ENCODE measurements at places on chromosomes 5 and 9.

GRCh38 chr5:72722792-72723452 lies 93.5 kb upstream of the TNPO1 start:
- no peak for DNase-seq

- DNase-seq = no peak
These were observed 56.1 kb downstream of the HRH2 start for GRCh38 chr5:175713930-175714329.

DNA sequence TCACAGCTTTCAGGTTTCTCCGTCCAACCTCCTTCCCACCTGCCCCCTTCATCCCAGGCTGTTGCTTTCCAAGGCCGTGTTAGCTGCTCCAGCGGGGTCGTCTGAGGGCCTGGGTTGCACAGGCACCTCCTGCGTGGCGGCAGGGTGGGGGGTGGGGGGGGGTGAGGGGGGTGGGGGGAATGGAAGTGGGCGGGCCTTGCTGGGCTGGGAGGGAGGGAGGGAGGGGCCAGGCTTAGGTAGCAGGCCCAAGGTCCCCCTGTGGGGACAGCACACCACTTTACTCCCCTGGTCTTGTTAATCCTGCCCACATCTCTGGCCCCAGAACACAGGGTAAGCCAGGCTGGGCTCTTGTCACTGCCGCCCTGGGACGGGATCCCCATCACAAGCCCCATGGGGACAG lies 99.1 kb downstream of the RXRA start:
- DNase-seq = no peak

- DNase-seq = no peak
These were observed 32.2 kb downstream of the NDUFA8 start for GRCh38 chr9:122127396-122127798.

DNA sequence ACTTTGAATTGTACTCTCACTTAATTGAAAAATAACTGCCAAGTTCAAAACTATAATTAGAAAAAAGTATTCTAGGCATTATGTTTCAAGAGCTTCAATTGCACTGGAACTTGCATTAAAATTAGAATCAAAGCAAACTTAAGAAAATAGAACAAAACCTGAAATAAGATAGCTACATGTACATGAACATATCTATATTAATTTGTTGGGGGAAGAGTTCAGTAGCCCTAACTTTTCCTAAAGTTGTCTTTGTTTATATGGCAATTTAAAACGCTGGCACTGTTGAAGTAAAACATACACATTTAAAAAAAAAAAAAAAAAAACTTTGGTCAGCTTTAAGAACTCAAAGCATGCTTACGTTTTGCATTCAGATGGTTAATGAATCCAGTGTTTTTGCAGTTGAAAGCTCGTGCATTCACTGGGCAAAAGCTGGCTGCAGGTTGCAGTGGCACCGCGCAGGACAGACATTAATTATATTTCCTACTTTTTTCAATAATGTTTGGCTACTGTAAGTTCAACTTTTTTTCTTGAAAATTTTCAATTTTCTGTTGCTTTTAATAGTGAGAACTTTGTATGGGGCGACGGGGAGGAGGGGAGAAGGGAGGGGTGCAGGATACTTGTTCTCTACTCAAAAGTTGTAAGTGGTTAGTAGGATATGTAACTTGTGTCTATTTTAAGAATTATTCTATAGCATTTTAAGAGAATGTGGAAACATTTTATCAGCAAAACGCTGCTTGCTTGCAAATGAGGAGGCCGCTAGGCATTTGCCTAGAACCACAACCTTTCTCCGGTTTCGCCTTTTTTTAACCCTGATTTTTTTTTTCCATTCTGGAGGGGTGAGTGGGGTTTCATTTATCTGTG lies 3.9 kb downstream of the NR2F1 start:
- no peak for DNase-seq

GRCh38 chr9:77587851-77588250 lies 60.3 kb downstream of the GNA14 start:
- DNase-seq = no peak

DNA sequence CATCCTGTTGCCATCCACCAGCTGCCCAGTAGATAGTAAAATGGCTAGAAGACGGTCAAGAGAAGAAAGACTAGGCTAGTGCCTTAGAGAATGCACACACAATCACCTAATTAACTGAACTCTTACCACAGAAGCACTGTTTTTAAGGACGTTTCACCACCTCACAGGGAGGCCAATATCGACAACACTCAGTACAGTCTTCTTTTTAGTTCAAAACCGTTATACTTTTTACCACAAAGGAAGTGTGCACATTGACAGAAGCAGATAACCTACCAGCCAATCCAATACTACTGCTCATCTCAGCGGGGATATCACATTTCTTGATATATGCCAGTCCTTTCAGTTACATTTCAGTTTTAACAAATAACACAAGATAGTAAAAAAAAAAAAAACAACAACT lies 122.3 kb downstream of the GNAQ start:
- no peak for DNase-seq

DNA sequence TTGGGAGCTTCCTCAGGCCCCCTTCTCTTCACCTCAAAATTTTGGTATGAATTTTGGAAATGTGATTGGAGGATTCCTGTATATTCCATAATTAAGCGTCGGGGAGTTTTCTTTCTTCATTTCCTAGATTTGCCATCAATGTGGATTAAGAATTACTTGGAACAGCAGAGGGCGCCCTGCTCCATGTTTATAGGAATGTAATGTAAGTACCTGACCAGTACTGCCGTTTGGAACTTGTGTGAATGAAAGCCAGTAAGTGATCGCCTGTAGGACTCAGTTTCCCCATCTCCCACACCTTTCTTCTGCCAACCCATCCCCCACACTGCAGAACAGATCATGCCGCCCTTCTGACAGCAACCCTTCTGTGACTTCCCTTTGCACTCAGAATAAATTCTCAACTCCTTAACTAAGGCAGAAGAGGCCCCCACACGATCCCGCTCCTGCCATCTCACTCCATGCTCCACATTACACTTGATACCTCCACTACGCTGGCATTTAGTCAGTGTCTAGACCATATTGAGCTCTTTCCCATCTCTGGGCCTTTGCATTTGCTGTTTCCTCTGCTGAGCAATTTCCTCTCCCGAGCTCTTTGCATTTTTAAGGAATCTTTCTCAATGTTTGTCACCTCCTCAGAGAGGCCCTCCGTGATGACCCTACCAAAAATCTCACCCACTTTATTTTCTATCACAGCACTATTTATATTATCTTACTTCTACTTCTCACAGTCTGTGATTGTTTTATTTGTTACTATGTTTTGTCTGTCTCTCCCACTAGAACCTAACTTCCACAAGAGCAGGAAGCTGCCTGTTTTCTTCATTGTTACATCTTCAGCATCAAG lies 79.5 kb upstream of the HTR4 start:
- DNase-seq = peak; percentile 66

DNA sequence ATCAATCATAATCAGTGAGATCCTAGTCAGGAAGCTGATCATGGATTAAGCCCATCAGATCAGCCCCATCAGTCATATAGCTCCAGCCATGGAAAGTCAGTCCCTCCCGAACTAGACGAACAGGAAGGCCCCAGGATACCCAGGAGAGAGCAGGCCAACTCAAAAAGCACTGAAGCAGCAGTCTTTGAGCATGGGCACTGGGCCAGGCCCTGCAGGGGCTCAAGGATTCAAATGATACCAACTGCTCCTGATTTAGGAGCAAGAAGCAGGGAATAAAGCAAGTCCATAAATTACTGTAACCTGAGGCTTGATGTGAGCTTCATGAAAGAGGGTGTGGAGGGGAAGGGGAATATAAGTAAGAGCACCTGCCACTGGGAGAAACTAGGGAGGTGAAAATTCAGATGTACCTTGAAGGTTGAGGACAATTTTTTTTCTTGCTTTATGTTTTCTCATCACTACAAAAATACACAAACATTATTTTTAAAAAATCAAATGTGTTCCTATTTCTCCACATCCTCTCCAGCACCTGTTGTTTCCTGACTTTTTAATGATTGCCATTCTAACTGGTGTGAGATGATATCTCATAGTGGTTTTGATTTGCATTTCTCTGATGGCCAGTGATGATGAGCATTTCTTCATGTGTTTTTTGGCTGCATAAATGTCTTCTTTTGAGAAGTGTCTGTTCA lies 115.2 kb downstream of the SIL1 start:
- no peak for DNase-seq

DNA sequence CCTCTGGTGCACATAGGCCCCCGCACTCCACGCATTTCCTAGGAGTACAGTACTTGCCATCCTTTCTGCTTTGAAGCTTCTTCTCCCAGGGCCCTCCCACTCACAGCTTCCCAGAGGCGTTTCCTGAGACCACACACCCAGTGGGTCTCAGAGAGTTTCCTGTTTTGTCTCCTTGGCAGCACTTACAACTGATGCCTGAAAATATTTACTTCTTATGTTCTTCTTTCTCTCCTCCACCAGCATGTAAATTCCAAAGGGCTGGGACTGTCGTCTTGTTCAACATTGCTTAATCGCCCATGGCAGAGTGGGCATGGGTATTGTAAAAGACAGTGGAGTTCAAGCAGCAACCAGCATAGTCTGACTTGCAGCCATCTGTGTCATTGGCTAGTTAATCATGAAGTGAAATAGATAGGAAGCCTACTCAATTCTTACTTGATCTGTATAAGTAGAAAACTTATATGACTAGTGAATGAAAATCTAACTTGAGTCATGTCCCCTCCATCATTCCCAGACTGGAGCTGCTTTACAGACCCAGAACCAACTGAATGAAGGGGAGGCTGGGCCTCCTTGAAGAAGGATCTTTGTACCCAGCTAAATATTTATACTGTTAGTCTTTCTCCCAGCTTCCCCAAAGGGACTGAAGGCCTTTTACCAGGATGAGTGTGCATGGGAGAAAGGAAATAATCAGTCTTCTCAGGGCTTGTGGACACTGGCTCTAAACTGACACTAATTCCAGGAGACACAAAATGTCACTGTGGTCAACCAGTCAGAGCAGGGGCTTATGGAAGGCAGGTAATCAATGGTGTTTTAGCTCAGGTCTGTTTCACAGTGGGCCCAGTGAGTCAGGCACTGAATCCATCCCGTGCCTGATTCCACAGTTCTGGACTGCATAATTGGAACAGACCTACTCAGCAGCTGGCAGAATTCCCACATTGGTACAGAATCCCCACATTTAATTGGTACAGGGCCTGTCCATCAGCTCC lies 116.4 kb downstream of the SV2C start:
- no peak for DNase-seq

DNA sequence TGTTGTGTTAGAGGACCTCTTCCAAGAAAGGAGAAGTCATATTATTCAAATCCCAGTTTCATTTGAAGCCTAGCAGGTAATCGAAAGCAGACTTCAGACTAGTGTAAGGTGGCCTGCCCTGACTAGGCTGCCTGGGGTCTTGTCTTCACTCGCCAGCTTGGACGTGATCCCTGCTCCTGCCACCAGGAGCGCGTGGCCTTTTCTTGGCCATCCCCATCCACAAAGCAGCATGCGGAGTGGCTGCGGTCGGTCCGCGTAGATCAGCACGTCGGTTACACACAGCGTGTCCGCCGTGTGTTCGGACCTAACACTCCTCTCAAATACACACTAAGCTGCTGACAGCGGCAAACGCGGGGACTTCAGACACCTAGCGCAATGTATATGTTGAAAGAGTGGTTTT lies 37.3 kb downstream of the CFAP77 start:
- peak; percentile 14 for DNase-seq
